ENCODE measurements at places on chromosomes 6 and 20.

GRCh38 chr6:89204096-89204495 lies 13.1 kb downstream of the GABRR1 start:
- DNase-seq, result no peak

GRCh38 chr6:122673343-122673961 lies 63.2 kb downstream of the PKIB start:
- DNase-seq, result peak; percentile 42

DNA sequence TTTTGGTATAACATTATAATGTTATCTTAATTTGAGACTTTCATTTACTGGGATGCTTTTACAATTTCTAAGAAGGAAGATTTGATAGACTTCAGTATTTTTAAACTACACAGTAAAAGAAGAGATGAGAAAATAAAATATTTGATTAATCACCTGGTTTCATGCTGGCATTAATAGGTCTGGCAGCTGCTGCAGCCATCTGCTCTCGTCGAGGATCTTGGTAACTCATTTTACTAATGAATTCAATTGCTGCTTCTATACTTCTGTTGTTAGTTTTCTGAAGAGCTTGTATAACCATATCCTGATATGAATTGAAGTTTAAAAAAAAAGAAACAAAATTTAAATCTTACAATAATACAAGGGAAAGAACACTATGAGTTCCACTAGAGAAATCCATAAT lies 23.0 kb downstream of the LATS1 start:
- DNase-seq, result no peak

- no peak for DNase-seq
These were observed 5.7 kb downstream of the TMEM181 start for GRCh38 chr6:158565482-158566040.

DNA sequence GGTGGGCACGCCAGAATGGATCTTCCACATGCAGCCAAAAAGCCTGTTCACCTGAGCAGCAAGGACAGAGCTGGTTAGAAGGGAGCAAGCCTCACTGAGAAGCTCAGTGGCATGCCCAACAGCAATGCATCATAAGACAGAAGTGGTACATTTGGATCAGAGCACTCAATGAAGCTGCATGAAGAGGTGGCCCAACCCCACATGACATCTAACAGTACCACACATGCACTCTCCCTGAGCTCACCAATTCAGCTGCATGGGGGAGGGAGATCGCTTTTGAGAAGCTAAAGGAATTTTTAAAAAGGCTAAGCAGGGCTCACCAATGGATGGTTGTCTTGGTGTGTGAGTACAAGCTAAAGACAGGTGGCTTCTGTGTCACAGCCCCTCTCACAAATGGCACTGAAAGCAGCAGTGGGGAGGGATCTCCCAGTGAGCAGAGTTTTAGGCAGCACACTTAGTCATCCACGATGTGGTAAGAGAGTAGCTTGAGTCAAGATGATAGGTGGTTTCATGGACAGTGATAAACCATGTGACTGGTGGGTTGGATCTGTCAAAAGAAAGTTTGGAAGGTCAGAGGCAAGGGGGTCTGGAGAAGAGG lies 166.6 kb upstream of the TAB2 start:
- no peak for DNase-seq

DNA sequence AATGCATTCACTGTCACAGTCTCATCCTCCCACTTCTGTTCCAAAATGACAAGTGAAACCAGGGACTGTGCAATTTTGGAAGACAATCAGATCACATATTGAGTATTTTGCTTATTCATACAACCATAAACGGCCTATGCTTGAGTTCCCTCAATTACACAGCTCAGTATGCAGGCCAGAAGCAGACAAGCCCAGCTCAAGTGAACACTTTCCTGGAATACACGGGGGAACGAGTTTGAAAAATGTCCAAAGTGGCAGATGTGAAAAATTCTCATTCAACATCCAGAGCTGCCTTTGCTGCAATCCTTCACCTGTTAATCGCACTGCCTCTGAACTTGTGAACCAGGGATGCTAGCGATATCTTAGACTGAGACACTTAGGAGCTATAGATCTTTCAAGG lies 190.2 kb downstream of the COL9A1 start:
- no peak for DNase-seq

- peak; percentile 48 for DNase-seq
These were observed 39.1 kb downstream of the FAM209B start for GRCh38 chr20:56572172-56572571.

- no peak for DNase-seq
These were observed 55.8 kb upstream of the SMOC2 start for GRCh38 chr6:168385037-168385759.

DNA sequence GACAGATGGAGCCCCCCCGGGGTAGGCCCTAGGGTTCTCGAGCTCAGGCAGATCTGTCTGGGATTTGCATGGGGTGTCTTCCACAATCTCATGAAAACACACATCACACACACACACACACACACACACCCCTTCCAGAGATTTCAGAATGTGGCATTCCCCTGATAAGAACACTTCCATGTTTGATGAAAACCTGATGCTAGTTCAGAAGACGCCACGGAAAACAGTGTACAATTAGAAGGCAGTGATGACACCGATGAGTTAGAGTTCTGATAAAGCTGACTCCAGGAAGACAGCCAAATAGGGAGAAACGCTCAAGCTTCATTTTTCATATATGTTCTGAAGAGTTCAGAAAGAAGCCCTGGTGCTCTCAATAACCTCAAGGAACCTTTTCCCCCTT lies 438.7 kb upstream of the JARID2 start:
- no peak for DNase-seq

DNA sequence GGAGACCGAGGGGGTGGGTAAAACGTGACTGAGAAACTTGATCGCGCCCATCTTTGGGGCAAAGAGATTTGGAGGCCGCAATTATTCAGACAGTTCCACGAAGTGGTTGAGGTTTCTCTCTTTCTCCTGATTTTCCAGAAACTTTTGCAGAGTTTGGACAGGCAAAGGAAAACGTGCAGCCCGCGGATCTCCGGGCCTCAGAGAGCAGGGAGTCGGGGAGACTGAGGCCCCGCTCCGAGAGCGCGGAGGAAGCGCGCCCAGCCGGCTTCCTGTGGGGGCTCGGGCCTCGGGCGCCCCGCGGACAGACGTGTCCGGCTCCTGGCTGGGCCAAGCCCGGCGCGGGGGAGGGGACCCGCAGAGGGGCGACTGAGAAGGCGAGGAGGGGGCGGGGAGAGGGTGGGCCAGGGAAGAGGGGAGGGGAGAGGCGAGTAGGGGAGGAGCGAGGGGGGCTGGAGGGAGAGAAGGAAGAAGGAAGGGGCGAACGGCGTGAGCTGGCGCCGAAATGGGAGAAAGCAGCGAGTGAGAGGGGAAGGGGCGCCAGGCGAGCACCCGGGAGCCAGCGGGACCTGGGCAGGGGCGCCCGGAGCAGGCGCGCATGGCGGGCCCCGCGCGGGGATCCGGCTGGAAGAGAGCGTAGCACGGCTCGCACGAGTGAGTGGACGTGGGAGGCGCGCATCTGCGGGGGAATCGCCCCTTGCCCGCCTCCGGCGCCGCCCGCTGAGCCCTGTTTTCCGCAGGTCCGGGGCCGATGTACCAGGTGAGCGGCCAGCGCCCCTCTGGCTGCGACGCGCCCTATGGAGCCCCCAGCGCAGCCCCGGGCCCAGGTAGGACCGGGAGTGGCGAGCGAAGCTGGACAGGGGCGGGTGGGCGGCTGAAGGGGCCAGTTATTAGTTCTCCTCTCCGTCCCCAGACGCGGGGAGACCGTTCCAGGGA lies at the start of gene MDFI:
TSS of gene MDFI (plus strand) at position 467 of the 933 bp plus-strand sequence. CDS start at position 749, 282 bp downstream.
- DNase-seq, result peak; percentile 63

DNA sequence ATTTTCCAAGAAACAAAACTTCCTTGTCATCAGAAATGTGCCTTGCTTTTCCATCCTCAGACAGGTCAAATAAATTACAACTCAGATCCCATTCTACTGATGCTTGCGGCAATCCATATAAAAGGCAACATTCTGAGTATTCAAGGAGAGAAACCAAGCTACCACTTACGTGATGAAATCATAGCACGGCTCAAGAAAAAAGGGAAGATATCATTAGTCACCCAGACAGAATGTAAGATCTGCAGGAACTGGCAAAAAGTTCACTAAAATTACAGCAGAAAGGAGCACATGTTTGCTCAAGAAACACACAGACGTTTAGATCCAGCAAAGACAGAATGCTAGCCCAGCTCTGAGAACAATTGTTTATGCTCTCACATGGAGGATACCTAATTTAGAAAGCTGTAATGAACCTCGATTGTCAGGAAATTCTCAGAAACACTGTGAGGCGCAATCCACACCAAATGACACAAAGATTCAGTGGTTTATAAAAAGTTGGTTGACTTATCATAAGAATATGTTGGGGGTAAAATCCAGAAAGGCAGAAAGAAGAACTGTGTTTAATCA lies 304.2 kb downstream of the ADGRG6 start:
- peak; percentile 86 for DNase-seq

DNA sequence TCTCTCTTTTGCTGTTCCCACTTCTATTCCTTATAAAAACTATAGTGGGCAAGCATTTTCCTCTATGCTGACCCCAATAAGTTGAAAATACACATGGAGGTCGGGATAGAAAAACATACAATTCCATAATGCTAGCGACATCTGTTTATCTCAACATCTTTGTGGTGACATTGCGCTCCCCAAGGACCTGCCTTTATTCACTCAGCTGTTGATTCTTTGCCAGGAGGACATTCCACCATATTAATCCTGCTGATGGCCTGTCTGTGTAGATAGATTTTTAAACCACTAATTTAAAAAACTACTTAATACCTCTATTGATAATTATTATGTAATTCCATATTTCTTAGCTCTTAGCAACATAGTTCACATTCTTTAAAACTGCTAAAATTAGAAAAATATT lies 555.3 kb upstream of the MAP3K7 start:
- peak; percentile 7 for DNase-seq

DNA sequence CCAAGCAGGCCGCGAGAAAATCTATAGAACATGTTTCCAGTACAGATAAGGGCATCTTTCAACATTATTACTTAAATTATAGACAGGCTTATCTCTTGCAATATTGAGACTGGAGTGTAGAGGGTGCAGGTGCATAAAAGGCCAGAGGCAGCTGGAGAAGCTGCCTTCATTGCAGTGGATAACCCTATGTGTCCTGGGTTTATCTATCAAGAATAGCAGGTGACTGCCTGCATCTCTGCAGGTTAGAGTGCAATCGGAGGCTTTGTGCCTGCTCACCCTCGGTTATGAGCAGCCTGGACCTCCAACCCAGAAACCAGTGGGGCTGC lies 28.7 kb upstream of the ECI2 start:
- DNase-seq, result no peak

- DNase-seq, result peak; percentile 69
These were observed 42.8 kb downstream of the HLA-DPB1 start for GRCh38 chr6:33118525-33119123.

GRCh38 chr6:116355796-116356195 lies 15.0 kb upstream of the DSE start:
- no peak for DNase-seq

- peak; percentile 95 for DNase-seq
These were observed 31.7 kb upstream of the SCUBE3 start for GRCh38 chr6:35181933-35182612.

GRCh38 chr20:16707674-16708073 lies 22.2 kb upstream of the SNRPB2 start:
- DNase-seq, result no peak

GRCh38 chr6:166573511-166574216 lies 12.8 kb downstream of the RAMACL start:
- DNase-seq, result no peak

DNA sequence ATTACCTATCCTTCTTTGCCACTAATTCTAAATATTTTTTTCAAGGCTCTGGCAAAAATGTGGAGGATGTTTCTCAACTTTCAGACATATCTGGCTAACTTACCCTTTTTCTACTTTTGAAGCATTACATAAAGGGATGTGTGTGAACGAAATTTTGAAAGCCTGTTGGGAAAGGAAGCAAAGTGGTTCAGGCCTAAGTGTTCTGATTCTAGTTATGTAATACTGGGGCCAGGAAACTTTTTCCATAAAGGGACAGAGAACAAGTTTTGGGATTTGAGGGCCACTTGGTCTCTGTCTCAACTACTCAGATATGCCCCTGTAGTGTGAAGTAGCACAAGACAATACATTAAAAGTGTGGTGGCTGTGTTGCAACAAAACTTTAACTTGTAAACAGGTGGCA lies 721.8 kb downstream of the PHF3 start:
- no peak for DNase-seq

- no peak for DNase-seq
These were observed 489.6 kb downstream of the BMP2 start for GRCh38 chr20:7257099-7257498.

GRCh38 chr6:161228096-161228495 lies 45.8 kb downstream of the AGPAT4 start:
- DNase-seq, result no peak

DNA sequence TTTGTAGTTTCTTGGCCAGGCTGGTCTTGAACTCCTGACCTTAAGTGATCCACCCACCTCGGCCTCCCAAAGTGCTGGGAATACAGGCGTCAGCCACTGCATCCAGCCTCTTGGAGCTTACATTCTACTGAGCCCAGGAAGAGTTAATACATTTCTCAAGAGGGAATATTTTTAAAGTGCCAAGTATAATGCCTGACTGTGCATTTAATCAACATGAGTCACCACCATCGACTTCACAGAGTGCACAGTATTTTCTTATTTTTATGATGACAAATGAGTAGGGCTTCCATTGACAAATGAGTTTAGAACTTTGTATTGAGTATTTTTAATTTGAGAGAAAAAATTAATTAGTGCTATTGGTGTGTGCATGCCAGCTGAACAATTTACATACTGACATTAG lies 72.2 kb downstream of the SASH1 start:
- peak; percentile 81 for DNase-seq

- DNase-seq, result peak; percentile 44
These were observed 416 bp upstream of the POLR1H start for GRCh38 chr6:30060606-30061091.

- no peak for DNase-seq
These were observed 107.1 kb upstream of the TSHZ2 start for GRCh38 chr20:52864916-52865605.

DNA sequence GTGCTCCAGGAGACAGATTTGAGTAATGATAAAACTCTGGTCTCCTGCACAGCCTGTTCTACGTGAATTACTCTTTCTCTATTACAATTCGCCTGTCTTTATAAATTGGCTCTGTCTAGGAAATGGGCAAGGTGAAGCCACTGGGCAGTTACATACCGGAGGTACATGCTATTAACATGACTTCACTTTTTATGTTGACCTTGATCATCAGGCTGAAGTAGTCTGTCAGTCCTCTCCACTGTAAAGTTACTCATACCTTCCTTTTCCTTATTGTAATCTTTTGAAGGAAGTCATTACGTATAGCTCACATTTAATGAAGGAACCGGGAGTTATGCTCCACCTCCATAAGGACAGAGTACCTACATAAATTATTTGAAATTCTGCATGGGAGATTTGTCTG lies 19.9 kb upstream of the KHDC1 start:
- no peak for DNase-seq
